ENCODE measurements at places on chromosomes 2 and 18.

DNA sequence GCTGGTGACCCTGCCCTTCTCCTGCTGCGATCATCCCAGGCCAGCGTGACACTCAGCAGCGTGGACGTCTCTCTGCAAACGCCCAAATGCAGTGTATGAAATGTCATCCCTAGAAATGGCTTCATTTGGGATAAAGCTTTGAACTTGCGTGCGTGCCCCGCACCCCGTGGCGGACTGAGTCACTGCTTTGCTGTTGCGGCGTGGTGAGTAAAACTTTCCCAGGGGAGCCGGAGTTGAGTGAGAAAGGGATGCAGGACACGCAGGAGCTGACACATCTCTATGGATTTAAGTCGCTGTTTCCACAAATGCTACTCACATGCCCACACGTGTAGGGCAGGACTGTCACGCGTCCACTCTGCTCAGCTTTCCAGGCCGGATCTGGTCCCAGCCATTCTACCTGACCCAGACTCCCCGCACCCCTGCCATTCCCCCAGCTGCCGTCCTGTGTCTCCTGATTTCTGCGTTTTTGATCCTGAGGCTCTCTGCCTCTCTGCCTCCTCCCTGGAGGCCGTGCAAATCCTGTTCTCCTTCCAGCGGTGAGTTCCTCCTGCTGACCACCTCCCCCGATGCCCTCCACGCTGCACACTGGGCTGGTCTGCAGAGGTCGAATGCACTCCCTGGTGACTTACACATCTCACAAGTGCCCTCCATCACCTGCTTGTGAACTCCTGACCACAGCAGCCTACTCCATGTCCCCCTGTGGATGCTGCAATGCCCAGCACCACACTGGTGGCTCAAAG lies 88.9 kb downstream of the MBP start:
- DNase-seq: no peak

- DNase-seq: no peak
Measured at GRCh38 chr2:222637067-222637466, 18.8 kb downstream of the FARSB start.

DNA sequence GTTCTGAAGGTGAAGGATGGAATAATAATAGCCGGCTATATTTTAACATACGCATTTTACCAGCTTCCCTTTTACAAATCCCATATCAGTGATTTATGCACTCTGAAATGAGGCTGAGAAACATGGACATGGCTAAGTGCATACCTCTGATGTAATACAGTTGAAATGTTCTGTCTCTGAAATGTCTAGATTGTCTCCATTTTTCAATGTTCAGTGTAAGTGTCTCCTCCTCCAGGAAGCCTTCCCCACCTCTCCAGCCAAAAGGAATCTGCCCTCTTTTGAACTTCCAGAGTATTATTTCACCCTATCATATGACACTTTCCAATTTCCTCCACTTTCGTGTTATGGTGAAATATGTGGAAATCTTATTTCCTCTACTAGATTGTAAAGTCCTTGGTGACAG lies 29.5 kb upstream of the ME2 start:
- no peak for DNase-seq

- DNase-seq: no peak
Measured at GRCh38 chr2:67565761-67566160, 168.6 kb downstream of the ETAA1 start.

GRCh38 chr2:208541989-208542464 lies 135.4 kb downstream of the PTH2R start:
- DNase-seq: no peak

- no peak for DNase-seq
Measured at GRCh38 chr18:55300421-55300935, 287.5 kb downstream of the TCF4 start.

DNA sequence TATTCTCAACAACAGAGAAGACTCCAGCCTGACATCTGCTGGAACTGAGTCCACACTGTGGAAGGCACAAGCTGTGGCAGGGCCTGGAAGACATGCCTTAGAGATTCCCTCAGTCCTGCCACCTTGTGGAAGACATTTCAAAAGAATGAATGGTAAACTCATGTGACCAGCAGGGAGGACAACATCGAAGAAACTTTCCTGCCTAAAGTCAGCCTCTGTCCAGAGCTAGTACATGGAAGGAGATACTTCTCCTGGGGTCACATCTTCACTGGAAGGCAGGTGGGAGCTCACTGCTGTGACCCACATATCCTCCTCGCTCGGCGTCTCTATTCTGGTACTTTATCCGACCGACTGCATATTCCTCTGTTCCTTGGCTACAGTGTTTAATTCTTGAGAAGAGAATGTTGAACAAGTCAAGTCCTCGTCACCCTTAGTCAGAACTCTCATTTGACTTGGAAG lies 59.5 kb downstream of the PUM2 start:
- DNase-seq: no peak

DNA sequence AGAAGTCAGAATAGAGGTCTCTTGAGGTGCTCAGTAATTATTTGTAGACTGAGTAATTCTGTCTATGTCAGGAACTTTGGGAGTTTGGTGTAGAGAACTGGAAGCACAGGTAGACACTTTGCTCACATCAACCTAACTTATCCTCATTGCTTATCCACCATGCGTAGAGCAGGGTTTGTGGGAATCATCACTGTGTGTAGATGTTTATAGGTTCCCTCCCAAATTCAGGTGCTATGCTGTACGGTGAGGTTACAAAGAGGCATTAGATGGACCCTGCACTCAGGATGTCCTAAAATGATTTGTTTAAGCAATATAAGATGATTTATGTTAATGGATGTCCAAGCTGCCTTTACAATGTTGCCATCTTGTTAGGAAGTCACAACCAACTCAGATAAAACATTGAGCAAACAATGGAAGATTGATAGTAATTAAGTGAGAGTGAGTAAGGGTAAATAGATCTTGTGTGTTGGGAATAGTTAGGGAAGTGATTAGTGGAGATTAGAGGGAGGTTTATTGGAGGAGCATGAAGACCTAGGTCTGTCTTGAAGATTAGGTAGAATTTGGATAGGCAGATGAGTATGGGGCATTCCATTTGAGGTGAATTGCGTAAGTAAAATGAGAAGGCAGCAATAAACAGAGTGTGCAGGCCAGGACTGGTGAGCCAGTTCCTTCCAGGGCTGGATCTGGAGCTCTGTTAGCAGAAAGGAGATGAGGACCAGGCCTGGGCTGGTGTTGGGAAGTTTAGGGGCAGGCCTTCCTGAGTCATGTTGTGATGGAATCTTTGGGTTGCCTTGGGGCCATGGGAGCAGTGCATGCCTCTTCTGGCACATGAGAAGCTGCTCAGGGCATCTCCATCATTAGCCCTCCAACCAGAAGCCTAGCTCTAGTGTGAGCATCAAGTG lies 12.1 kb downstream of the EPAS1 start:
- DNase-seq: no peak

- no peak for DNase-seq
Measured at GRCh38 chr2:134852518-134852917, 14.1 kb downstream of the ACMSD start.

GRCh38 chr2:137493261-137493660 lies 471.0 kb upstream of the HNMT start:
- DNase-seq: no peak

DNA sequence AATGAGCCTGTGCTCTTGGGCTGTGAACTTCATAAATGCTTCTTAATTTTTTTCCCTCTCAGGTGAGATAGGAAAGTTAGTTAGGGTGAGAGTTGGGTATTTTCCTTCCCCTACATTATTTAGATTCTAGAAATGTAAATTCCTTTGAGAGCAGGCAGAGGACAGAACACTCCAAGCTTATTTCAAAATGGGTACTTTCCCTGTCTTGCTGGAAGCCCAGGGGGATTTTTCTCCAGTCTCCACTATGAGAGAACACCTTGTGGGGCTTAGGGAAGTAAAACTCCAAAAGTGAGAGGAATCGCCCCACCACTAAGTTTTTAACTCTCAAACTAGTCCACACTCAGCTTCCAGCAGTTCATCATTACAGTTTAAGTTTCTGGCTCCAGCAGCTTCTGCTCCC lies 253.2 kb upstream of the CTAGE1 start:
- DNase-seq: no peak

DNA sequence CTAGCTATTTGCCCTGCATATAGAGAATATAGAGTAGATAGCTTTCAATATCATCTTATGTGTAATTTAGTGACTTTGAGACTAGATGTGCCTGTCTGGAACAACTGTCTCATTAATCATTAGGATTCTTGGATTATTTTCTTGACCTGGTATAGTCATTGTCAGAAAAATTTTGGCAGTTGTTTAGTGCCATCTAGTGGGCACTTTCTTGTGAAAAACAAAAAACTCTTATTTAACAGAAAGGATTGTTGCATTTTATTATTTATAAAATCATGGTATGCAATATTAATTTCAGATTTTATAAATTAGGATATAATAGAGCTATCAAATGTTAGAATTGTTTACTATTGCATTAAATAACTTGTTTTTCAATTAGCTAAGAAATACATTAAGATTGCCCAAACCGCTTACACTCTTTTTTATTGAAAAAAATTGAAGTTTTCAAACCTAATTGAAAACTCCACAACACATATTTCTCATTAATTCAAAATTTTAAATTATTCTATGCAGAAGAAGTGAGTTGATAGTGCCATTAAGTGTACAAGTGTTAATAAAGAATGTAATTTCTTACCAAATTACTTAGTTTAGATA lies 80.3 kb downstream of the DYNAP start:
- no peak for DNase-seq

DNA sequence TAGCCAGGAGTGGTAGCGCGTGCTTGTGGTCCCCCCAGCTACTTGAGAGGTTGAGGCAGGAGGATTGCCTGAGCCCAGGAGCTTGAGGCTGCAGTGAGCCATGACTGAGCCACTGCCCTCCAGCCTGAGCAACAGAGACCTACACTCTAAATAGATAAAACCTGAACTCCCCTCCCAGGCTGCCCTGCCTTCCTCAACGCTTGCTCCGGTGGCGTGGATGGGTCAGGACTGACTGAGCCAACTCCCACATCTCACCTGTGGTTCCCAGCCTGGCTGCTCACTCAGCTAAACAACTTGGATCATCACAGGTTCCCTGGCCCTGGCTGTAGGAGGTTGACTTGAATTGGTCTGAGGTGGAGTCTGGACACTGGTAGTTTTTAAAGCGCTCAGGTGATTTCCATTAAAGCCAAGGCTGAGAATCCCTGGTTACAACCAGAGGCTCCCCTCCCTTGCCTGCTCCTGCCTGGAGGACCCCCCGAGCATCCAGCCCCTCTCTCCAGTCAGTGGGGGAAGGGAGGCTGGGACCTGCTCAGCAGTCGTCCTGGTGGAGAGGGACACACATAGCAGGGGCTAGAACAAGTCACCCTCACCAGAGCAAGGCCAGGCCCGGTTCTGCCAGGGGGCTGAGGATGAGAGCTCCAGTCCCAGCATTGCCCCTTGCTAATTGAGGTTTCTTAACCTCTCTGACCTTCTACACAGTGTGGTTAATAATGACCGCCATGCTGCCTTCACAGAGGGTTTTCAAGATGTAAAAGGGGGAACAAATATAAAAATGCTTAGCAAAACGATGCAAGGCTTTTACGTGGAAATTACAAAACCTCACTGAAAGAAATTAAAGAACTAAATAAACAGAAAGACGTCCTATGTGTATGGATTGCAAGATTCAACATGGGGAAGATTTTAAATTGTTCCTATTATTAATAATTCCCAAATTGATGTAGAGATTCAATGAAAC lies 46.9 kb upstream of the TAF1B start:
- DNase-seq: no peak

DNA sequence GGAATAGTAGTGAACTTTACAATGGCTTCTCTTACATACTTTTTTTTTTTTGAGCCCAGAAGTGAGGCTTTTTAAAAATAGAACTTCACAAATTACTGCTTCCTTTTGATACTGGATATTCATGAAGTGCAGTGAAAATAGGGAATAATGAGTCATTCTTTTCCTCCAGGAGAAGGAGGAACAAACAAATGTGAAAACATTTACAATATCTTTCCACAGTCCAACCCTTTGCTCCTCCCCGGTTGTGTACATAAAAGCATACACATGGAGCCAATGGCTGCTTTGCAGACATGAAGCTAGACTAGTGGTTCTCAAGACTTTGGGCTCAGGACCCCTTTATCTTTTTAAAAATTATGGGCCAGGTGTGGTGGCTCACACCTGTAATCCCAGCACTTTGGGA lies 266.9 kb downstream of the GBX2 start:
- no peak for DNase-seq

DNA sequence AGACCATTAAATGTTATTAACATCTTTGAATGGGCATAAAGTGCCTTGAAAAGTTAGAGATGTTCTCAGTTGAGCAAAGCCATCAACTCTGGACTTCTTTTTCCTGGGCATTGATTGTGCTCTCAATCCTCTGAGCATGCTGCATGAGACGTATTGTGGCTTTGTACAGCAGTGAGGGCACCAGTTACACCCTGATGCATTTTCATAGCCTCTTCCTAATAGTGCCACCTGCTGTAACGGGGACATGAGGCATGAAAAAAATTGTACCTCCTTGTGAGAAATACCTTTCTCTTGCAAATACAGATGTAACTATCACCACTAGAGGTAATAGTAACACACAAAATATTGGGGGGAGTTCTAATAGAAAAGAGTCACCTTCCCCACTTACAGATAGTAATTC lies 697.5 kb downstream of the TMEM182 start:
- no peak for DNase-seq

DNA sequence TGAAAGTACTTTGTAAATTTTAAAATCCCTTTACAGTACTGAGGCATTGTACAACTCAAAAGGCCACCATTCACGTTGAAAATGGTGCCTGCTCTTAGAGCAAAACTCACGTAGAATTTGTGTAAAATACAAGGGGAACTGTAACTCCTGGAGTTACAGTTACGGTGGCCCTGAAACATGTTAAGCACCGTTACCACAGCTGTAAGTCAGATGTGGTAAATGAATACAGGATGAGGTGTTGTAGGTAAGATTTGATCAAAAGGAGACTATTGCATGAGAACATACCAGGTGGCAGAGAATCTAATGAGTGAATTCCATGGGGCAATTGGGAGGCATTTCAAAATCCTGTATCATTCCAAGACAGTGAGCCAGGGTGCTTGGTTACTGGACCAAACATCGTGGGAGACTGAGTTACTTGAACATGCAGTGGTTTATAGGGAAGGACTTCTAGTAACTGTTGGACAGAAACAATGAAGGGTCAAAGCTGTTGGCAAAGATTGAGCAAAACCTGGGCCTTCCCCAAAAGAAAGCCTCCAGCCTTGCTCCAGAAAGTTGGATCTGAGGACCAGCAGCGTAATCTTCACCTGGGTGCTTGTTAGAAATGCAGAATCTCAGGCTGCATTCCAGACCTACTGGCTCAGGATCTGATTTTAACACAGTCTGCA lies 535.8 kb upstream of the POU3F3 start:
- DNase-seq: no peak

- no peak for DNase-seq
Measured at GRCh38 chr2:175964195-175964594, 37.9 kb downstream of the LNPK start.

- DNase-seq: no peak
Measured at GRCh38 chr2:198715302-198715835, 742.4 kb downstream of the SATB2 start.
